A673 (cell line): ENCODE measurements at places on chromosomes 1 and 21. TPM values are rescaled to one million over a fixed set of nuclear protein-coding genes. Genes with fewer than 3 reads are reported as not detected.

DNA sequence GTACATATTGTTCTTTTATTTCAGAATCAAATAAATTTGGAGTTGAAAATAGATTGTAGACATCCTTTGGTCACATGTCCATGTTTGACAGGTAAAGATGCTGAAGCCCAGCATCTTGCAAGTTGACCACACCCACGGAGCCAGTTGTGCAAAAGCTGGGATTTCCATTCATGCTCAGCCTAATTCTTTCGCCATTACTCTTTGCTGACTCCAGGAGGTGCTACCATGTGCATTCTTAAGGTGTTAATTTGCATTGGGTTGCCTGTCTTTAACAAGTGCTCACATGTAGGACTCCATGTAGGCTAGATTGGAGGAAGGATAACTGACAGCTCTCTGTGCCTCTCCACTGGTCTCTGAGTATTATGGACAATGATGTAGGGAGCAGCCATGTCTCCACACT is 660.7 kb downstream of the LMO4 start:
- H3K27ac ChIP-seq = no peak overlapping the region
- DNase-seq = no peak
- no peaks in the 10 kb centered on the region for H3K36me3 ChIP-seq
- peaks cover 24% of the 10 kb centered on the region for H3K4me1 ChIP-seq

DNA sequence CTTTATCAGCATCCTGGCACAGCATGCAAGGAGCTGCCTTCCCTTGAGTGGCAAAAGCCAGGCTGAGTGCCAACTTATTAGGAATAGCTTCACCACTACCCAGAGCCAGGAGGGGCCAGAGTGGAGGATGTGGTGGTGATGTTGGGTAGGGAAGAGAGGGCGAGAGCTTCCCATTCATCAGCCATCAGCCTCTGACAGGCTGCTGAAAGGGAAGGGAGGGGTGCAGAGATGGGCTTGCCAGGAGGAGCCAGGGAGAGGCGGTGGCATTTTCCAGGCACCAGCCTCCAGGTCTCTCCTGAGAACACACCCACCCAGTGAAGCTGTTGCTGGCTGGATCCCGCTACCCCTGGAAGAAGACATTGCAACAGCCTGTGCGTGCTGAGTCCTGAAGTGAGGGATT is 168.5 kb downstream of the ACTL8 start:
- no peaks in the 10 kb centered on the region for H3K36me3 ChIP-seq
- H3K4me3 ChIP-seq = no peak overlapping the region
- H3K27ac ChIP-seq = no peak overlapping the region
- H3K4me1 ChIP-seq = no peaks in the 10 kb centered on the region
- no peak for DNase-seq

- no peak overlapping the region for H3K27ac ChIP-seq
- H3K27me3 ChIP-seq = no peaks in the 10 kb centered on the region
- peaks cover 3% of the 10 kb centered on the region for H3K4me1 ChIP-seq
- no peak overlapping the region for H3K4me3 ChIP-seq
Observed at GRCh38 chr1:177820213-177820612, 149.6 kb downstream of the SEC16B start.

GRCh38 chr1:117372863-117373412 is 5.7 kb downstream of the MAN1A2 start:
- H3K4me3 ChIP-seq = no peak overlapping the region
- no peaks in the 10 kb centered on the region for H3K27me3 ChIP-seq
- H3K27ac ChIP-seq = no peak overlapping the region
- H3K4me1 ChIP-seq = peaks cover 5% of the 10 kb centered on the region

DNA sequence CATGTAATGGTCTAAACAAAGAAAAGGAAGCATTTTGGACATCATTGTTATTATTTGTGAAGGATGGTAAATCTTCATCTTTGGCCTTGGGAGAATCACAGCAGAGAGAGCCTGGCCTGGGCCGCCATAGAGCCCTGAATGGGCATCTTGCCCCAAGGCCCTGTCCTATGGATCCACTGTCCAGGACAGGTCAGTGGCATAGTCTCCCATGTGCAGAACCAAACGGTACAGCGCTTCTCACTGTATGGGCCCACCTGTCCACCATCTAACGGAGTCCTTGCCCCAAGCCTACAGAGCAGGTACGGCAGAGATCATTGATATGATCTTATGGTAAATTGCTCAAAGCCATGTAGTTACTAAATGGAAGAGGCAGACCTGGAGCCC is 185.7 kb downstream of the FOXD2 start:
- no peaks in the 10 kb centered on the region for H3K4me1 ChIP-seq
- no peak overlapping the region for H3K4me3 ChIP-seq
- H3K27ac ChIP-seq = no peak overlapping the region
- no peak for DNase-seq
- H3K36me3 ChIP-seq = no peaks in the 10 kb centered on the region
- H3K27me3 ChIP-seq = peaks cover 10% of the 10 kb centered on the region

DNA sequence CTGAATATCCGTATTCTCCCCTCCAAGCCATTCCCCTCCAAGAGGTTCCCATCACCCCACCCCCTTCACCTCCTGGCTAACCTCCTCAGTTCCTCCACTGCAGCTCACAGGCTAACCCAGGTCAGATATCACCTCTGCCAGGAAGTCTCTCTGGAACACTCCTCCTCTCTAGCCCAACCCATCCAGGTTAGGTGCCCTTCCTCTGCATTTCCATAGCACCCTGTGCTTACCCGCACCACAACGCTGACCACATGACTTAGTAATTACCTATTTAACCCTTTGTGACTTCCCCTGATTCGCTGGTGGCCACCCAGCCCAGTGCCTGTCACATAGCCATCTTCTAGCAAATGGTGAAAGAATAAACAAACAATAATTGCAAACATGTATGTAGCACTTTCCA is 49.5 kb upstream of the IFFO2 start:
- H3K4me1 ChIP-seq = peaks cover 6% of the 10 kb centered on the region
- H3K27me3 ChIP-seq = no peaks in the 10 kb centered on the region
- no peak overlapping the region for H3K27ac ChIP-seq
- H3K4me3 ChIP-seq = no peak overlapping the region
- H3K36me3 ChIP-seq = no peaks in the 10 kb centered on the region

DNA sequence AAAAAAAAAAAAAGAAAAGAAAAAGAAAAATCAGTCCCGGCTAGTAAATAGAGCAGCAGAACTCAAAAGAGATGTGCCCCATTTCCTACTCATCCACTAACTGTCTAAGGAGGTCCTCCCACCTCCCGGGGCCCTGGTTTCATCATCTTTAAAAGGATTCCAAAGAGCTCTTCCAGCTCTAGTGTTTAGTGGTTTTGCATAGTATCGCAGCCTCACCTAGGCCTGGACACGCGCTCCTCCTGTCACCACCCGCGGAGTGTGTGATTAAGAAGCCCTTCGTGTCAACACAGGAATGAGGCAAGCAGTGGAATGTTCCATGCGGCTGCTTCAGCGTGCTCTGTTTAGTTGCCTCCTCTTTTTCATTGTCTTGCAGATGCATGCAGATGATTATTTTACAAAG is 49.0 kb downstream of the LBR start:
- peak; percentile 21 for DNase-seq
- H3K36me3 ChIP-seq = no peaks in the 10 kb centered on the region
- H3K4me3 ChIP-seq = no peak overlapping the region
- no peaks in the 10 kb centered on the region for H3K27me3 ChIP-seq

- peaks cover 2% of the 10 kb centered on the region for H3K27me3 ChIP-seq
- H3K4me3 ChIP-seq = no peak overlapping the region
- H3K36me3 ChIP-seq = no peaks in the 10 kb centered on the region
- H3K4me1 ChIP-seq = no peaks in the 10 kb centered on the region
- no peak overlapping the region for H3K27ac ChIP-seq
- no peak for DNase-seq
Observed at GRCh38 chr21:40840401-40841125, 6.4 kb downstream of the DSCAM start.

- no peak for DNase-seq
- no peak overlapping the region for H3K27ac ChIP-seq
- H3K4me1 ChIP-seq = no peaks in the 10 kb centered on the region
- H3K4me3 ChIP-seq = no peak overlapping the region
- no peaks in the 10 kb centered on the region for H3K27me3 ChIP-seq
Observed at GRCh38 chr1:187018291-187018690, 189.5 kb downstream of the PLA2G4A start.

GRCh38 chr1:153778051-153778823 is 3.0 kb downstream of the SLC27A3 start:
- H3K4me1 ChIP-seq = peaks cover 20% of the 10 kb centered on the region
- DNase-seq = no peak
- H3K36me3 ChIP-seq = peaks cover under 1% of the 10 kb centered on the region
- no peaks in the 10 kb centered on the region for H3K27me3 ChIP-seq
- H3K4me3 ChIP-seq = no peak overlapping the region
- H3K27ac ChIP-seq = no peak overlapping the region

DNA sequence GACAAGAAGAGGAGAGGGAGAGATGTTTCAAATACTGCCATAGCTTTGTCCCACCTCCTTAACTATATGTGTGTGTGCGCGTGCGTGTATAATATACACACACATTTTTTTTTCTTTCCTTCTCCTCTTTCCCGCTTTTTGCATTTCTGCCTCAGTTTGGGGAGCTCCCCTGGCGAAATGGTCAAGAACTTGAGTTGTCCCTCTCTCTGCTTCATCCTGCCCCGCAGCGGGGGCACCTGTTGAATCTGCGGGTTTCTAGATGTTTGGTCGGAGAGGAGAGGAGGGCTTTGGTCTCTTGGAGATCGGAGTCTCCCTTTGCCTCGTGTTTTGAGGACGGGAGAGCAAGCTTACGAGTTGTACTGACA is 504 bp downstream of the SCCPDH start:
- H3K27ac ChIP-seq = peak overlapping the region; percentile 88
- peak; percentile 56 for DNase-seq
- no peaks in the 10 kb centered on the region for H3K27me3 ChIP-seq

GRCh38 chr1:8165595-8166360 is 139.7 kb upstream of the ERRFI1 start:
- no peak overlapping the region for H3K4me3 ChIP-seq
- peak overlapping the region; percentile 4 for H3K27ac ChIP-seq
- H3K4me1 ChIP-seq = peaks cover 32% of the 10 kb centered on the region
- H3K27me3 ChIP-seq = no peaks in the 10 kb centered on the region

The TAS1R1 gene
- total RNA-seq = not detected in 2 replicates

The CDKN2C gene
- total RNA-seq = 50.9 and 53.5 TPM in 2 replicates

The CNTN2 gene
- not detected in 2 replicates for total RNA-seq
